ENCODE measurements at places on chromosomes 3 and 15.

DNA sequence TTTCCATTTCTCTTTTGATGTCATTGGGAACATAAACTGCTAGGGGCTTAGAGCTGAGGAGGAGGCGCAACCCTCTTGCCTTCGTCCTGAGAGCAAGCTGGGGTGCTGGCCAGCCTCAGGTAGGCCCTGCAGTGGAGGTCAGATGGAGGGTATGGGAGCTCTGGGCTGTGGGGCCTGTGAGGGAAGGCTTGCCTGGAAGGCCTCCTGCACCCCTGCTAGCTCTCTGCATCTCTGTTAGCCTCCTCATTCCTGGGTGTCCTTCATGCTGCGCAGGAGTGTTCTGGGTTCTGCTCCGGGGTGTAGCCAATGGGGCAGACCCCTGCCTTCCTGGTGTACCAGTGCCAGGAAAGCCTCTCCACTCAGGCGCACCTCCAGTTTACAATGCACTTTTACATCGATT, 11.8 kb downstream of the GP5 start:
- DNase-seq = no peak

GRCh38 chr15:79593119-79593869, 161.2 kb downstream of the MINAR1 start:
- no peak for DNase-seq

DNA sequence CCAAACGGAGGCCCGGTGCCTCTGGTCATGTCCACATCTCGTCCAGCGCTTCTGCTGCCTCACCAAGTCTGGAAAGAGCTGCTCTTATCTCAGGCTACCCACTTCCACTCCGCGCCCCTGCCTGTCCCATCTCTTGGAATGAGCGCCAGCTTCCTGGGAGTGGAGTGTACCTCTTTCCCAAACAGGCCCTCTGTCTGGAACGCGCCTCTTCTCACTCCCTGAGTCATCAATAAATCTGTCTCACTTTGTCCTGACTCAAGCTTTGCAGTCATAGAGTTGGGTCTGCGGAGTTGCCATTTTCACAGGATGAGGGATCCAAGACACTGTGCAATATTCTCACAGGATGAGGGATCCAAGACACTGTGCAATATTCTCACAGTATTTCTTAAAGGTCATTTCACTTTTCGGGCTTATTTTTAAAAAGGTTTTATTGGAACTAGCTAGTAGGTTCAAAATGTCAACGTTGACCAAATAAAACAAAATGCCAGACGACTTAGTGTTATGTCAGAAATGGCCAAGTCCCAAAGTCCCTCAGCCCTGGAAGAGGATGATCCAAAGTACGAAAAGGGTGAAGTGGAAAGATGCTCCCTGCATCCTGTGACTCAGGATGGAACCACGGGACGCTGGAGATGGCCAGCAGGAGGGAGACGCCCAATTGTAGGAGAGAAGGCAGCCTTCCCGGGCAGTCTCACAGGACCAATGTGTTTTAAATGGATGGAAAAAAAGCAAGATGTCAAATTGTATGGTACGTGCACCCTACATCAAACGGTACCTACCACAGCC, 81.1 kb downstream of the CHSY1 start:
- no peak for DNase-seq

DNA sequence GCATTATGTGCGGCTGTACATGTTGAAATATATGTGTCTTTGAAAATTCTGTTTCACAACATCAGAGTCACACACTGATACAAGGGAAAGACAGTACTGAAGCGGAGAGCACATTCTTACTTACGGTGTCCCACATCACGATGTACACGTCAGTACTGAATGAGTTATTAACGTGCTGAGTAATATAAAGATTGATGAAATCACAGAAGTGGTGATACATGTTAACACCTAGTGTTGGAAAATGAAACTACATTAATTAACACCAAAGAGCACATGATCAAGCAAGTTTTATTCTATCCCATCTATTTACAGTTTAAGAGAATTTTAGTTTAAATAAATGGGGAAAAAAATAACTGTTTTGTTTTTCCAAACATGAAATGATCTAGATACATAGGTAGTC, 15.6 kb downstream of the EOGT start:
- DNase-seq = no peak

DNA sequence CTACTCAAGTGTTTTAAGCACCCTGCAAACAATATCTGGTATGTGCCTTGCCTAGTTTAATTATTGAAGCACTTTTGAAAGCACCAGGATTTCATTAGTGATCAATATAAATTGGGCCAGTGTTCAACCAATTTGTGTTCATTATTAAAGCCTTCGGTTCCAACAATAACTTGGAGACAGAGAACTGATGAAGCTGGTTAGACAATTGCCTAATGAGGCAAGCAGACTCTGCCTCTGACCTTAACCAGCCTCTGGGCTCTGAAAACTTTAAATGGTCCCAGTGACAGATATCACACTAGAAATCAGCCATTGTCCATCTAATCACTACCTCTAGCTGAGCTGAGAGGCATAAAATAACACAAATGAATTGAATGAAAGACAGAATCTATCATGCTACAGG, 139.9 kb upstream of the CNTN6 start:
- no peak for DNase-seq

All from activated CD4-positive, alpha-beta T cell treated with anti-CD3 and anti-CD28 coated beads for 24 hours (primary cell).